Effector memory CD4-positive, alpha-beta T cell (primary cell): ENCODE measurements at places on chromosomes 3 and 15.

DNA sequence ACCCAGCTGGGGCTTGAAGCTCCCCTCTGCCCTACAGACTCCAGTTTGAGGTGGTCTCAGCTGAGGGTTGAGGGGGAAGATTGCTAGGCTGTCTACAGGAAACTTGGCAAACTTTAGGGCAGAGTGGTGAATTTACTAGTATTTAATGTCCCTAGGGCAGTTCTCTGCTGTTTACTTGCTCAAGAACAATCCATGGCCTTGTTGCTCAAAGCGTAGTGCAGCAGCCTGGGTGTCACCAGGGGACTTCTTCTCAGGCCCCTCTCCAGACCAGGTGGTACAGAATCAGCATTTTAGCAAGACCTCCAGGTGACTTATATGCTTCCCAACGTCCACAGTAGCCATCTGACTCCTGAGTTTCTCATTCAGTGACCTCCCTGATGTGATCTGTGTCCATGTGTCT lies 188.9 kb downstream of the NR1D2 start:
- no peak for DNase-seq

DNA sequence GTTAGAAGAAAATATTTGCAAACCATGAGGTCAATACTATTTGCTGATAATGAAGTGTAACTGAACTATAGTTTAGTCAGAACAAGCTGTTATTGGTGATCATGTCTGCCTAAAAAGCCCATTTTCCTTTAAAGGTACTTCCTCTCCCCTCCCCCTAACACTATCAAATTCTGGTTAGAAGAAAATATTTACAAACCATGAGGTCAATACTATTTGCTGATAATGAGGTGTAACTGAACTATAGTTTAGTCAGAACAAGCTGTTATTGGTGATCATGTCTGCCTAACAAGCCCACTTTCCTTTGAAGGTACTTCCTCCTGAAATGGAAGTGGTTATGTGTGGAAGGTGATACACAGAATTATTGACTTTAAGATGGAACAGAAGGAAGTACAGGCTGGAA lies 46.9 kb downstream of the PROS1 start:
- DNase-seq, result no peak

- no peak for DNase-seq
Measured at GRCh38 chr3:58603606-58604005, 26.4 kb upstream of the FAM107A start.

- no peak for DNase-seq
Measured at GRCh38 chr15:101534376-101534970, 45.0 kb upstream of the PCSK6 start.

DNA sequence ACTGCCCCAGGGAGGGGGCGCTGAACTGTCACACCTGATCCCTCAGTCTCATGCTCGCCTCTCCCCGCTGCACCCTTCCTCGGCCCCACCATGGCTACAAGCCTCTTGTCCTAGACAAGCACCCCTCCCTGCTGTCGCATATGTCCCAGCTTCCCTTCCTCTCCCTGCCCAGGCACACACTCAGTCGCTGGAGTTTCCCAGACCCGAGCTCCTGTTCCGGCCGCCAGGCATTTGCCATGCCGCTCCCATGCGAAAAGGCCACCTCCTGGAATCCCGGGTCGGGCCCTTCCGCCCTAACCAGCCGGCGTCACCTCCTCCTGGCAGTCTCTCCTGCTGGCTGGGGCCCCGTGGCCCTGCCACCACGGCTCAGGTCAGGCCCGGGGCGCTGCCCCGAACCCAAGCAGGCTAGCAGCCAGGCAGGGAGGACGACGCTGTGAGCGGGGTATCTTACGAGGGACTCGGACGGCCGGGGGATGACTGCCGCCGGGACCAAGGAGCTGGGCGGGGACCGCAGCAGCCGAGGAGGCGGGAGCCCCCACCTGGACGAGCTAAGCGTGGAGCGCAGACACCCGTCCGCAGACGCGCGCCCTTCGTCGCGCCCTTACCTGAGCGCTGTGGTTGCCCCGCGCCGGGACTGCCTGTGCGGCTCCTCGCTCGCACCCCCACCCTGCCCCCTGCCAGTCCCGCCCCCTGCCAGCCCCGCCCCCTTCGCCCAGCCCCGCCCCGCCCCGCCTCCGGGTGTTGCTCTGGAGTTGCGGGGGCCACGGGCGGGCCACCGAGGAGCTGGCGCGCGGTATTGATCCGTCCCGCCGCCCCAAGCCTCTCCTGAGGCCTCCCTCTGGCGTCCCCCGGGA lies at the start of gene ALS2CL:
ALS2CL (minus strand) TSS at position 642 of the 854 bp plus-strand sequence. CDS start 4,239 bp downstream, outside the sequence.
- peak; percentile 67 for DNase-seq
